Activated naive CD4-positive, alpha-beta T cell treated with anti-CD3 and anti-CD28 coated beads for 36 hours (primary cell): ENCODE measurements at places on chromosomes 16 and 17. TPM values are rescaled to one million over a fixed set of nuclear protein-coding genes. Genes with fewer than 3 reads are reported as not detected.

NPW gene
- total RNA-seq = 1.9 TPM

COX6A2 gene
- total RNA-seq = not detected

MMP28 gene
- total RNA-seq = 0.19 TPM

LAT gene
- 128 TPM for total RNA-seq

KRTAP3-2 gene
- total RNA-seq = not detected

TMUB2 gene
- 21.2 TPM for total RNA-seq

CPHXL2 gene
- total RNA-seq = not detected

TBC1D26 gene
- total RNA-seq = 0.57 TPM

JMJD8 gene
- 18.2 TPM for total RNA-seq

TAT gene
- total RNA-seq = not detected

PPP1R1B gene
- not detected for total RNA-seq

CFAP97D1 gene
- not detected for total RNA-seq

TMEM235 gene
- total RNA-seq = not detected

MT1M gene
- not detected for total RNA-seq

ABHD15 gene
- total RNA-seq = 4.0 TPM

CENPX gene
- total RNA-seq = 55.8 TPM

IRX5 gene
- not detected for total RNA-seq
